ENCODE measurements at places on chromosomes 5 and 9. TPM values are rescaled to one million over a fixed set of nuclear protein-coding genes. Genes with fewer than 3 reads are reported as not detected.
A peak's percentile ranks its signal among the peaks of the same experiment; 100 is the strongest.

DNA sequence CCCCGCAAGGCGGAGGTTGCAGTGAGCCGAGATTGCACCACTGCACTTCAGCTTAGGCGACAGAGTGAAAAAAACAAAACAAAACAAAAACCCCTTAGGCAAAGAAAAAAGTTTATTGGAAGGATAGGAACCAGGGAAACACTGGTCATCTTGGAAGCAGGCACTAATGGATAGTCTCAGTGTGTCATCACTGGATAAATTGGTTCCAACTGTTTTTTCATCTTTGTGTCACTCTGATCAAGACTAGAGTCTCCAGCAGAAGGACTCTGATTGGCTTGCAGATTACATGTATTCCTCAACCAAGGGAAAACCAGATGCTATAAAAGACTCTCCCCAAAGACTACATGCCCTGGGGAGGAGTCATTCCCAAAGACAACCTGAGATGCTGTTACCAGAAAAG, 35.0 kb upstream of the HMHB1 start:
- no peak for DNase-seq
- no peaks in the 10 kb centered on the region for H3K27me3 ChIP-seq
- no peaks in the 10 kb centered on the region for H3K4me1 ChIP-seq
- no peaks in the 10 kb centered on the region for H3K36me3 ChIP-seq
- H3K27ac ChIP-seq = no peak overlapping the region
- no peak overlapping the region for H3K4me3 ChIP-seq

GRCh38 chr5:91418158-91418557, 35.0 kb upstream of the ARRDC3 start:
- H3K27ac ChIP-seq = no peak overlapping the region
- H3K27me3 ChIP-seq = no peaks in the 10 kb centered on the region
- H3K4me3 ChIP-seq = no peak overlapping the region
- H3K36me3 ChIP-seq = no peaks in the 10 kb centered on the region

- H3K27ac ChIP-seq = no peak overlapping the region
- no peak overlapping the region for H3K4me3 ChIP-seq
- H3K4me1 ChIP-seq = no peaks in the 10 kb centered on the region
- no peaks in the 10 kb centered on the region for H3K36me3 ChIP-seq
- DNase-seq = no peak
Measured at GRCh38 chr5:164060786-164061355, 555.5 kb downstream of the MAT2B start.

DNA sequence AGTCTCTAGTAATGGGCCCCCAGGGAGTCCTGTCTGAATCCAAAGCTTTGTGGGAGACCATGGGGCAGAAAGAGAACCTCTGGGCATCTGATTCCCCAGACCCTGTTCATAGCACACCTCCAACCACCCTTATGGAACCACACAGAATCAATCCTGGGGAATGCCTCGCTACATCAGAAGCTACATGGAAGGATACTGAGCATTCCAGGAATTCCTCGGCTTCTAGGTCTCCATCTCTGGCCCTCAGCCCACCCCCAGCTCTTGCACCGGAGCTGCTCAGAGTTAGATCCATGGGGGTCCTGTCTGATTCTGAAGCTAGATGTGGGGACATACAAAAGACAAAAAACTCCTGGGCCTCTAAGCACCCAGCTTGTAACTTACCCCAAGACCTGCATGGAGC, 28.4 kb downstream of the VCP start:
- H3K4me3 ChIP-seq = no peak overlapping the region
- no peak for DNase-seq
- no peaks in the 10 kb centered on the region for H3K27me3 ChIP-seq
- no peaks in the 10 kb centered on the region for H3K4me1 ChIP-seq
- H3K36me3 ChIP-seq = peaks cover 24% of the 10 kb centered on the region

GRCh38 chr5:115713408-115713807, 87.6 kb upstream of the TMED7 start:
- no peak overlapping the region for H3K4me3 ChIP-seq
- peaks cover 9% of the 10 kb centered on the region for H3K4me1 ChIP-seq
- DNase-seq = no peak
- H3K27me3 ChIP-seq = no peaks in the 10 kb centered on the region

DNA sequence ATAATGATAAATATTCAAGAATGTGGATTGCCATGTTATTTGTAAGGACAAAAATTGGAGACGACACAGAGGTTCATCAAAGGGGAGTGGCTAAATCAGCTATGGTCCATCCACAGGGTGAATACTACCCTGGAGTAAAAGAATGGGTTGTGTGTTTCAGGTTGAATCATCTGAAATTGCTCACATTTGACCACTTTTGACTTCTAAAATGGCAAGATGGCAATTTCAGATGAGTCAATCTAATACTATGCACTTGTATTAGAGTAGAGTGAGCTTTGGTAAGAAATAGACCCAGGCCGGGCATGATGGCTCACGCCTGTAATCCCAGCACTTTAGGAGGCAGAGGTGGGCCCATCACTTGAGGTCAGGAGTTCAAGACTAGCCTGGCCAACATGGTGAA, 131.8 kb downstream of the GAPVD1 start:
- H3K36me3 ChIP-seq = no peaks in the 10 kb centered on the region
- H3K4me1 ChIP-seq = peaks cover 3% of the 10 kb centered on the region
- no peak for DNase-seq
- no peak overlapping the region for H3K4me3 ChIP-seq

DNA sequence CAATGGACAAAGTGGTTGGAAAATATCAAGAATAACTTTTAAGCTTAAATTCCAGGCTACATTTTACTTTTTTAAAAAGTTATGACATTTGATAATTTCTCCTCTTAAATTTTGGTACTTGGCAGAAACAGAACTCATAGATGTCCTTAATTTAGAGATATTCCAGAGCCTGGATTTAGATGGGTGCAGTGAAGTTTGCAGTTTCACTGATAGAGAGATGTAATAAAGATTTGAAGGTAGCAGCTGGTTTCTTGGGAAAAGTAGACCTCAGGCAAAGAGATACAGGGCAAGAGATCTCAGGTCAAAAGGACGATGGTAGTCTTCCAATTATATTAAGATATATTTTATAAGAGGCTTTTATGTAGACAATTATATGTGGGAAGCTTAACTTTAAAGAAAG, 134.6 kb downstream of the ISL1 start:
- H3K4me1 ChIP-seq = no peaks in the 10 kb centered on the region
- no peak overlapping the region for H3K4me3 ChIP-seq
- DNase-seq = no peak
- no peaks in the 10 kb centered on the region for H3K36me3 ChIP-seq
- H3K27ac ChIP-seq = no peak overlapping the region

DNA sequence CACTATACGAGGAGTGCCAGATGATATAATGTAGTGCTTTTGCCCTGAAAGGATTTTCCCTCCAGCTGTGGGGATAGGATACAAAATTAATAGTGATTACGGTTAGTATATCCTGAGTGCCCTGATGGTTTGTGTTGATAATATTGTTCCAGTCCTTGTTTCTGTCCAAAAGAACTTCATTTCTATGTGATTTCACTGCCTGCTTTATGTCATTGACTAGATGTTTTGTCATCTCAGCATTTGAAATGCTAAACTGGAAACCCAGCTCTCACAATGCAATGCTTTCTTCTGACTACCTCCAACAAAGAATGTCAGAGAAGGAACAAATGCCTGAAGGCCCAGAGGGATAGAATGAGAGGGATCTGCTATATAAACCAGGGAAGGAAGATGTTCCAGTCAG, 177.8 kb downstream of the NIPBL start:
- peaks cover 56% of the 10 kb centered on the region for H3K36me3 ChIP-seq
- H3K27me3 ChIP-seq = no peaks in the 10 kb centered on the region
- no peaks in the 10 kb centered on the region for H3K4me1 ChIP-seq
- DNase-seq = no peak
- H3K27ac ChIP-seq = no peak overlapping the region

DNA sequence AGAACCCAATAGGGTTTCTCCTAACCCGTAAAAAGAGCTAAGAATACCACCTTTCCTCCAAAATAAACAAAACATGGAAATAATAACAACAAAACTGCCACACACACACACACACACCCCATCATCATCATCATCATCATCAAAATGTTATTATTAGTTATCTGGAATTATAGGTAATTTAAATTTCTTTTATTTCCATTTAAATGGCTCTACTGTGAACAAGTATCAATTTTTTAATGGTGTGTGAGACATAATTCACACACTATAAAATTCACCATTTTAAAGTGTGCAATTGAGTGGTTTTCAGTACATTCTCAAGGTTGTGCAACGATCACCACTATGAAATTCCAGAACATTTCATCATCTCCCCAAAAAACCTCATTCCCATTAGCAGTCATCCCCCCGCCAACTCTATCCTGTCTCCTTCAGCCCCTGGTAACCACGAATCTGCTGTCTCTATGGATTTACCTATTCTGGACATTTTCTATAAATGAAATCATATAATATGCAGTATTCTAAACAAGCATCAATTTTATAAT, 172.7 kb downstream of the ROR2 start:
- DNase-seq = no peak
- H3K27ac ChIP-seq = no peak overlapping the region
- no peaks in the 10 kb centered on the region for H3K4me1 ChIP-seq
- H3K4me3 ChIP-seq = no peak overlapping the region

DNA sequence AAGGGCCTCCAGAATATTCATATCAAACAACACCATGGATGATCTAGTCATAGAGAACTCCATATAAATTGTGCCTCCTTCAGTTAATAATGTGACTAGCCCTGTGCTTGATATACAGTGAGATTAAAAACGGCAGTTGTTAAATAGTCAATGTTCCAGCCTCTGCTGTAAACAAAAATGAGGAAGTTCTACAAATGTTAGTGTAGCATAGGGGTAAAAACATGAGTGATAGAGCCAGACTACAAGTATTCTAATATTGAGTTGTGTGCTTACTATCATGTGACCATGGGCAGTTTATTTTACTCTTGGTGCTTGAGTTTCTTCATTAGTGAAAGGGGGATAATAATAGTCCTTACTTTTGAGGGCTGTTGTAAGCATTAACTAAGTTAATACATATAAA, 43.3 kb upstream of the SLCO6A1 start:
- no peaks in the 10 kb centered on the region for H3K4me1 ChIP-seq
- no peak overlapping the region for H3K4me3 ChIP-seq
- no peak overlapping the region for H3K27ac ChIP-seq

DNA sequence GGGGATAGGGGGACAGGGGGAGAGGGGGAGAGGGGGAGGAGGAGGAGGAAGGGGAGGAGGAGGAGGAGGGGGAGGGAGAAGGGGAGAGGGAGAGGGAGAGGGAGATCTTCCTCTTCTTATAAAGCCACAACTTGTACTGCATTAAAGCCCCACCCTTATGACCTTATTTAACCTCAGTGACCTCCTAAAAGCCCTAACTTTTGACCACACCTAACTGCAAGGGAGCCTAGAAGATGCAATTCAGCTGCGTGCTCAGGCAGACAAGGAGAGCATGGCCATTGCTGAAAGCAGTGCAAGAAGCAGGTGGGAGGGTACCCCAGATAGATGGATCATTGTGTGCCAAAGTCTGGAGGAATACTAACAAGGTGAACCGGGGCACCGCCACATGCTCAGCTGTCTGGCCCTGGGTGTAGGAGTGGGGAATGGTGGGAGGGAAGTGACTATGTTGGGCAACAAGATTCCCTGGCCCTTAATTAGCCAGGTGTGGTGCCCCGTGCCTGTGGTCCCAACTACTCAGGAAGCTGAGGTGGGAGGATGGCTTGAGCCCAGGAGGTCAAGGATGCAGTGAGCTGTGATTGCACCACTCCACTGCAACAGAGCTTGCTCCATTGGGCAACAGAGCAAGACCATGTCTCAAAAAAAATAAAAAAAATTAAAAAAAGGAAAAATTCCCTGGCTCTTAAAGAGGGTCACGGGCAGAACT, 125.4 kb upstream of the BOD1 start:
- H3K27ac ChIP-seq = no peak overlapping the region
- H3K4me1 ChIP-seq = peaks cover 9% of the 10 kb centered on the region
- H3K4me3 ChIP-seq = no peak overlapping the region
- H3K27me3 ChIP-seq = no peaks in the 10 kb centered on the region
- DNase-seq = no peak

- no peaks in the 10 kb centered on the region for H3K27me3 ChIP-seq
- no peaks in the 10 kb centered on the region for H3K4me1 ChIP-seq
- no peak overlapping the region for H3K27ac ChIP-seq
- no peak for DNase-seq
Measured at GRCh38 chr5:66322786-66323528, 178.9 kb downstream of the SREK1 start.

DNA sequence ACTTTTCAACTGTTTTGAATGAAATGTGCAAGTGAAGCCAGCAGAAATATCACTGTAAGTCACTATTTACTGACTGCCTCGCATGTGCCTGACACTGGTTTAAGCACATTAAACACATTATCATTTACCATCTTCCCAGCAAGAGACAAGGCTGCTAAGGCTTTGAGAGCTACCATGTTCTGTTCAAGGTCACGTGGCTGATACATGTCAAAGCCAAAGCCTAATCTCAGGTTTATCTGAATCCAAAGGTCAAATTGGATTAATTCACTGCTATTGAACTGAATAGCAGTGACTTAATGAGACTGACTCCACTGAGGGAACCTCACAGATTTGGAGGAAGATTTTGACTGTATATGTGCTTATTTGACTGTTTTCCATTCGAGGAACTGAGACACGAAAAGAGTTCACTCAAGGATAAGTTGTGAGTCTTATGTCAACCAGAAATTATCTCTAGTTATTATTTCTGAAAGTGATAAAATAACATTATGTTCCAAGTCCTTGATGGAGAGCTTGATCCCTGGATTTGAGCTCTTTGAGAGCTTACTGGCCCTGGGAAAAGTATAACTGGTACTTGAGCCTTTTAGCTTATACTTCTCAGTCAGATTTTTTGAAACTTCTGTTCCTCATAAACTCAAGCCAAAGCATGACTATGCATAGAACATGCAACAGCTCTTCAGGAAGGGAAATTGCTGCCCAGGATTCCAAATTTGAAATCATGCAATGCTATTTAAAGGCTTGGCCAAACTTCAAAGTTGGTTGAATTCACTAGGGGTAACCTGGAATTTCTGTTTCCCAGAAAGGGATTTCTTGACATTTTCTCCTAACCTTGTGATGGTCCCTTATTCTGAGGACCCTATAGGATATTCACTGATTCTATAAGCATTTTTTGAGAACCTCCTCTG, 23.4 kb upstream of the ARHGAP26 start:
- H3K27ac ChIP-seq = no peak overlapping the region
- no peaks in the 10 kb centered on the region for H3K4me1 ChIP-seq
- H3K36me3 ChIP-seq = no peaks in the 10 kb centered on the region
- no peak for DNase-seq
- H3K4me3 ChIP-seq = no peak overlapping the region

DNA sequence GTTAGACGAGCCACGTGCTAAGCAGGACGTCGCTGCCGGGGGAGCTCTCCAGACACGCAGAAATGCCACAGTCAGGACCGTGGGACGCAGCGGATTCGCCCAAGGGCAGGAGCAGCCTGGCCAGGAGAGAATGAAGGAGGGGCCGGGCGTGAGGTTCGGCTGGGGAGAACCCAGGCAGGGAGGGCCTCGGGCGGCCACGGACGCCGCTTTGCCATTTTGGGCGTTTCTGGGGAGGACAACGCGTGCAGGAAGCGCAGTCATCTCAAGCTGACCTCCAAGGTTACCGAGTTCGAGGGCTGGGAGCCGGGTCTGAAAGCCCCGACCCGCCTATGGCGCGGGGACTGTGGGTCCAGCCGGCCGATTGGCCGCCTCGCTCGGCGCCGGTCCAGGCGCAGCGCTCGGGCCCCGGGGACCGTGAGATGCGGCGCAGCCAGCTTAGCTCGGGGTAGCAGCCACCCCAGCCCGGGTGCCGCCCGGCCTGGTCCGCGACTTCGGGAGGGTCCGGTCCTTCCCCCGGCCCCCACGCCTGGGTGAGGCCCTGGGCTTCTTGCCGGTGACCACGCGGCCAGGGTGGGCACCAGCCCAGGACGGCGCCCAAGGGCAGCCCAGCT, 760 bp upstream of the MAN1B1 start:
- H3K36me3 ChIP-seq = no peaks in the 10 kb centered on the region
- H3K27me3 ChIP-seq = no peaks in the 10 kb centered on the region
- peak overlapping the region; percentile 75 for H3K27ac ChIP-seq
- DNase-seq = peak; percentile 52
- peaks cover 5% of the 10 kb centered on the region for H3K4me1 ChIP-seq

Gene PCDHB8
- 0.03 TPM for polyA plus RNA-seq

Gene ISOC1
- polyA plus RNA-seq = 52.9 TPM

Data from liver (tissue), 10 donors.